ENCODE measurements at places on chromosomes 3 and 15.

- DNase-seq = no peak
Observed at GRCh38 chr3:60552581-60552980, 698.7 kb downstream of the FHIT start.

GRCh38 chr3:65811892-65812291, 226.8 kb downstream of the MAGI1 start:
- no peak for DNase-seq

- no peak for DNase-seq
Observed at GRCh38 chr15:91867581-91868026, 14.1 kb downstream of the SLCO3A1 start.

- no peak for DNase-seq
Observed at GRCh38 chr15:78364233-78364632, 24.1 kb downstream of the CRABP1 start.

- DNase-seq = no peak
Observed at GRCh38 chr3:157544501-157545130, 41.4 kb upstream of the VEPH1 start.

DNA sequence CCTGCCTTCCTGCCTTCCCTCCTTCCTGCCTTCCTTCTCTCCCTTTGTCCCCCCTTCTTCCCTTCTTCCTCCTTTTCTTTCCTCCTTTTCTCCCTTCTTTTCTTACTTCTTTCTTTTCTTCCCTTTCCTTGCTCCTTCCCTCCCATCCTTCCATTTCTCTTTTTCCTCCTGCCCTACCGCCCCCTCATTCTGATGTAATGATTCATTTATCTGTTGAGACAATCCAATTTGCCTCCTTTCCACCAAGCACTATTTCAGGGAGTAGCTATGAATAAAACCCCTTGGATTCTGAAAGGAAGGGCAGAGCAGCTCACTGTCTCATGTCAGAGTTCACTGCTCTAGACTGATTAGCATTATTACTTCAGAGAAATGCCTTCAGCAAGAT, 462.6 kb downstream of the PDCD6IP start:
- no peak for DNase-seq

DNA sequence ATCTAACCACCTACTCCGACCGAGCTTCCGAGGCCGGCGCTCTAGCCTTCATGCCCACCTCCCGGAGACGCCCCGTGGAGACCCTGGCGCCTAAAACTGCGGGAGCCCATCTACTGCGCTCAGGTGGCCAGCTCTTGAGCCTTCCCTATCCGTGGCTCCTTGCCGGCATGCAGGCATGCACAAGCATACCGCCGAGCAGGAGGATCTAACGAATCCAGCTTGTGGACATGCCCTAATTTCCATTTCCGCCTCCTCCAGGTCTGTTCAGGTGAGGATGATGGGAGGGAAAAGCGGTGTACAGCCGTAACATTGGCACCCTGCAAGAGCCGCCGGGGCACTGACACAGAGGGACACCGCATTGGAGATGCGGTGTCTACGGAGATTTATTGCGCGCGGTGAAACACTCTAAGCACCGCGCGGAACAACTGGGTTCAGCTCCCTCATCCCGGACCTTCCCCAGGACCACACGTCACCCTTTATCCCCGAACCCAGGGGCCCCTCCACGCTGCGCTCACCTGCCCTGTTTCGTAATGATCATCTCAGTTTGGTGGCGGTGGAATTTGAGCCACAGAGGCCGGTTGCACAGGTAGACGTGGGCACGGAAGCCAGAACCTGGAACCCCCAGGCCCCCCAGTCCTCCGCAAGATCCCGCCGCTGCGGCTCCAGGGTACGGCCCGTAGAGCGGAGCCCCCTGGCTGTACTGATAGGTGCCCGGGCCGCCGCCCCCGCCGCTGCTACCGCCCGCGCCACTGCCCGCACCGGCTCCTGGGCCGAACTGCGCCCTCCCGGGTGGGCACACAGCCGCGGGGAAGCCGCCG, 1.0 kb downstream of the EOMES start:
- no peak for DNase-seq

DNA sequence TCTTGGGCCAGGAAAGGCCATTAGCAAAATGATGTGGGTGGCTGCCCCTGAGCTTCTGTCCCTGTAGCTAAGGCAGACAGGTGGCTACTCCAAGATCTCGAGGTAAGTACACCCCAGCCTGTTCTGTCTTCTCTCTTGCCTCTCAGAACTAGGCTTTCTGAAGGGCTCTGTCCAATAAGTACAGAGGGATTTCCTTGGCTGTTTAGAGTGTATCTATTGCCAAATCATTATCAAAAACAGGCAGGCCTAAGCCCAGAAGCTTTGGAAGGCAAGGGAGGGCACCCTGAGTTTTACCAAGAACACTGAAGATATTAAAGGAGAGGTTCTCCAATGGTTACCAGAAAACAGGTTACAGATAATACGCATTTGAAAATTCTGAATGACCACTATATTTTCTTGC, 156.6 kb downstream of the MYRIP start:
- no peak for DNase-seq

- no peak for DNase-seq
Observed at GRCh38 chr3:127483902-127484591, 106.5 kb downstream of the TPRA1 start.

DNA sequence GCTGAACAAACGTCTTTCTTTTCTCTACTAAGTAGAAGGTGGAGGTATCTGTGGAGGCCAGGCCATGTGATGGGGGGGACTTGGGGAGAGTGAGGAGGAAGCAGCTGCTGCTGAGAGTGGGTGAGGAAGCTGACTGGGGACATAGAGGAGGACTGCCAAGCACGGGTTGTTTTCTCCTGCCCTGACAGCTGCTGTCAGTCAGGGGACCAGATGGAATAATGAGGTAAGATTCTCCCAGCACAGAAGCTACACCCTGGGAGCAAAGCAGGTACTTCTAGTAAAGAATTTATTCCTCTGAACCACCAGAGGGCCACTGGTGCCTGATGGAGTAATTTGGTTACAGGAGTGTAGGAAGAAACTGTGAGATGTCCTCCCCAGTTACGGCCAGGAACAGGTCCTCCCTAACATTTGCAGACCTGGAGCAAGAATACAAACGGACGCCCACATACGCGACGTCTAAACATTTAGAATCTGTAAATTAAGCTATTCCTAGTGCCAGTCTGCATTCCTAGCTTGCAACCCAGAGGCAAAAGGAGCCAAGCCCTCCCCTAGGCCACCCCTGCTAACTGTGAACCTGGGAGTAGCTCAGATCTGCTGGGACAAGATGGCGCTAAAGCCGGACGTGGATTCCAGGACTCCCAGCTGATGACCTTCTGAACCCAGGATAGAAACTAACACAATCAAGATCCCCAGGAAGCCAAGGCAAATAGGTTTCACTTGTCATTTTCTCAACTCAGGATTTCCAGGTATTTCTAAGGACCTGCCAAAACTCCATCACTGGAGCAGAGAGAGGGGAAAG, 14.8 kb downstream of the CRYGS start:
- DNase-seq = no peak

- DNase-seq = no peak
Observed at GRCh38 chr3:13401149-13401548, 19.0 kb downstream of the NUP210 start.

- peak; percentile 17 for DNase-seq
Observed at GRCh38 chr3:134294302-134295280, 43.9 kb upstream of the RYK start.

Measured in stimulated activated CD4-positive, alpha-beta T cell treated with anti-CD3 and anti-CD28 coated beads, Interleukin-1b, Interleukin-23, amount 100 ng/mL, for 1 hour (primary cell).